ENCODE measurements at places on chromosomes 1 and 21. TPM values are rescaled to one million over a fixed set of nuclear protein-coding genes. Genes with fewer than 3 reads are reported as not detected.

NEGR1 gene
- 3.2 TPM for total RNA-seq

CASQ1 gene
- not detected for total RNA-seq

FAM72B gene
- 3.6 TPM for total RNA-seq

KIF14 gene
- 3.6 TPM for total RNA-seq

FCER1G gene
- total RNA-seq = 6.1 TPM

OR2T11 gene
- not detected for total RNA-seq

MCOLN3 gene
- not detected for total RNA-seq

KCNK1 gene
- 2.2 TPM for total RNA-seq

ADGRB2 gene
- 17.2 TPM for total RNA-seq

LAX1 gene
- total RNA-seq = not detected

CBS gene
- total RNA-seq = 66.5 TPM

C4BPA gene
- not detected for total RNA-seq

Measured in epithelial cell of alveolus of lung (primary cell).